ENCODE measurements at places on chromosomes 12 and 14.
A peak's percentile ranks its signal among the peaks of the same experiment; 100 is the strongest.

DNA sequence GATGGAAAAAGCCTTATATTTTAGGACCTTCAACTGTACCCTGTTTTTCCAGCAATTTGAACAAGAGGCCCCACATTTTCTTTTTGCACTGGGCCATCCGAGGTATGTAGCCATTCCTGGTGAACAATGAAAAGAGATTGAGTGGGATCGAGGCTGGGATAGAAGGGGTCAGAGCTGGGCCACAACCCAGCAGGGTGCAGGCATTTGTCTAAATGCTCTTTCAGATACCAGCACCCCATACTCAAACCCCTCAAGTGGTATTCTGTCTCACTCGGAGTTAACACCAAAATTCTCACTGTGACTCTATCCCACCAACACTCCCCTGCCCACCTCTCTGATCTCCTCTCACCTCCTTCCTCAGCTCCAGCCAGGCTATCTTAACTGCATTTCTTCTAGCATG is 26.8 kb downstream of the DUSP6 start:
- no peak for DNase-seq

DNA sequence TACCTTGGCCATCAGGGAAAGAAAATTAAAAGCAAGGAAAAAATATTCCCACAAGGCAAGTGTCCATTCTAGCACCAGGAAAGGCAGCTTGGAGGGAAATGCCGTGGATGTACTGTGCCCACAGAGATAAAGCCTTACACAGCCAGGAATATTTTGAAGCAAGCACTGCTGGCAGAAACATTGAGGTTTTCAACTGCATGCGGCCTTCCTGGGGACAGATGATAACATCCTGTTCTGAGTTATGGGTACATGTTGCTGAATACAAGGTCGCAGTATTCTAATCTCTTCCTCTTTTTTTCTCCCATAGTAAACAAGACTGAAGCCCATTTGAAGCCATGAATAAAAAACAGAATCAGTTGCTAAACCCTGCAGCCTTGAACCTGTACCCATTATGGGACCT is 197.1 kb downstream of the BTG1 start:
- DNase-seq = no peak

GRCh38 chr14:99473458-99473857 is 7.2 kb downstream of the SETD3 start:
- DNase-seq = no peak

DNA sequence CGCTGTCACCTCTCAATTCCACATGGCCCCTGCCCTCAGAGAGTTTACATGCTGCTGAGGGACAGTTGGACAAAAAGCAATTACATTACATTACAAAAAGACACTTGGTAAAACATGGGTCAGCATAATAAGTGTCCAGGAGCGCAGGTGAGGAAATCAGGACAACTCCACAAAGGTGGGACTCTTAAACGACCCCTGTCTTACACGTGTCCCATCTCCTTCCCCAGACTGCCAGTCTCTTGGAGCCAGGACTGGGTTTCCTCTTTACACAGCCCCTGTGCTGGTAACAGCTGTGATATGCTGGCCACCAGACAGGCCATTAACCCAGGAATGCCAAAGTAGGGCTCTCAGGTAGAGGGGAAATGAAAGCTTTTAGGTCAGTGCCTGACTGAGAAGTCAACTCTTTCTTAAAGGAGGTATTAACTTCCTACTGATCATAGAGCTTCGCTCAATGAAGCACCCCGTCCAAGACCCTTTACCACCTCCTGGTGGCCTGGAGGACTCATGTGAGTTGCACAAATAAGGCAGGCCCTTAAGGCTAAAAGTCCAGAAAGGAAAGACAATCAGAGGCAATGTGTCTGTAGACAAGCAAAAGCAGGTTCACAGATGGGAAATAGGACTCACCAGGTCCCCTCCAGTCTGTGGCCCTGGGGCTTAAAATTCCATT is 55.5 kb downstream of the ANO2 start:
- no peak for DNase-seq

GRCh38 chr14:35412272-35413056 is 7.9 kb upstream of the NFKBIA start:
- DNase-seq = no peak

DNA sequence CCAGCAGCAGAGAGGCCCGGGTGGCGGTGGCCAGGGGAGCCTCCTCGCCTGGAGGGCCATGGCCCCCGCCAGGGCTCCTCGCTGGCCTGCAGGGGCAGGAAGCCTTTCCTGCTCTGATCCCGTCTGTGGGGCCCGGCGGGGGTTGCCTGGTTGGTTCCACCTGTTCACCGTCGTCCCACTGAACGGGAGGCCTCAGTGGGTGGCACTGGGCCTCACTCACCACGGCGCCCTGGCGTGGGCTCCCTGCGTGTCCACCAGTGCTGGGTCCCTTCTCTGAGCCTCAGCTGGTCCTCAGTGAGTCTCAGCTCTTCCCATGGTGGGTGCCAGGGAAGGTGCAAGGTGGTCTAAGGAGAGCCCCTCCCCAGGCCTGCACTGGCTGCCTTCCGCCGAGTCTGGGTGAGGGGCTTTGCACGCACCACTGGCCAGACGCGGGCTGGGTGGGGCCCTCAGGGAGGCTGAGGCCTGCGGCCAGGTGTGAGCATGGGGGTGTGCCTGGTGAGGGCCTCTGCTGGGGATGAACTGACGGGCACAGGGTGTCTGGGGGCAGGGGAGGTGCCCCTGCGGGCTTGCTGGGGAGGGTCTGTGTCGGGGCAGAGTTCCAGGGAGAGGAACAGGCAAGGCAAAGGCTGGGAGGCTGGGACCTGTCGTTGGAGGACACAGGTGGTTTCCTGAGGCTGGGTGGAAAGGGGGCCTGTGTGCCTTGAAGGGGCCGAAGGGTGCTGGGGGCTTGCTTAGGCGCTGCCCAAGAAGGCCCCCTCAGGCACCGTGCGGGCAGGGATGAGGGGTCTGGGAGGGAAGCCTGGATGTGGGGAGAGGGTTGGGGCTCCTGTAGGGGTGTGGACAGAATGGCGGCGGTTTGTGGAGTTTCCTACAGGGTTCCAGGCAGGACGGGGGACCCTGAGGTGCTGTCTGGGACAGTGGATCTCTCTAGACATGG is 339.8 kb downstream of the TMEM121 start:
- no peak for DNase-seq

- DNase-seq = no peak
Observed at GRCh38 chr12:45388545-45388944, 172.7 kb downstream of the ANO6 start.

GRCh38 chr12:128771681-128772080 is 52.1 kb downstream of the SLC15A4 start:
- no peak for DNase-seq

DNA sequence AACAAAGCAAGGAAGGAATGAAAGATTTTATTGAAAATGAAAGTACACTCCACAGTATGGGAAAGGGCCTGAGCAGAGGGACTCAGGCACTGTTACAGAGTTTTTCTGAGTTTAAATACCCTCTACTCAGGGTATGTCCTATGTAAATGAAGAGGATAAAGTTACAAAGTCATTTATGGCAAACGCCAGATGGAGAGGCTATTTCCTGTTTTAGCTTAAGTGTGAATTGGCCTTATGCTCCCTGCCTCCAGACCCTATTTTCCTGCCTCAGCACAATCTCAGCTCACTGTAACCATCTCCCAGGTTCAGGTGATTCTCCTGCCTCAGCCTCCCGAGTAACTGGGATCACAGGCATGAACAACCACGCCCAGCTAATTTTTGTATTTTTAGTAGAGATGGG is 6.8 kb upstream of the PHC1 start:
- DNase-seq = no peak

- DNase-seq = no peak
Observed at GRCh38 chr14:88470542-88471440, 84.0 kb downstream of the PTPN21 start.

GRCh38 chr14:71985538-71986189 is 53.4 kb downstream of the RGS6 start:
- DNase-seq = no peak

DNA sequence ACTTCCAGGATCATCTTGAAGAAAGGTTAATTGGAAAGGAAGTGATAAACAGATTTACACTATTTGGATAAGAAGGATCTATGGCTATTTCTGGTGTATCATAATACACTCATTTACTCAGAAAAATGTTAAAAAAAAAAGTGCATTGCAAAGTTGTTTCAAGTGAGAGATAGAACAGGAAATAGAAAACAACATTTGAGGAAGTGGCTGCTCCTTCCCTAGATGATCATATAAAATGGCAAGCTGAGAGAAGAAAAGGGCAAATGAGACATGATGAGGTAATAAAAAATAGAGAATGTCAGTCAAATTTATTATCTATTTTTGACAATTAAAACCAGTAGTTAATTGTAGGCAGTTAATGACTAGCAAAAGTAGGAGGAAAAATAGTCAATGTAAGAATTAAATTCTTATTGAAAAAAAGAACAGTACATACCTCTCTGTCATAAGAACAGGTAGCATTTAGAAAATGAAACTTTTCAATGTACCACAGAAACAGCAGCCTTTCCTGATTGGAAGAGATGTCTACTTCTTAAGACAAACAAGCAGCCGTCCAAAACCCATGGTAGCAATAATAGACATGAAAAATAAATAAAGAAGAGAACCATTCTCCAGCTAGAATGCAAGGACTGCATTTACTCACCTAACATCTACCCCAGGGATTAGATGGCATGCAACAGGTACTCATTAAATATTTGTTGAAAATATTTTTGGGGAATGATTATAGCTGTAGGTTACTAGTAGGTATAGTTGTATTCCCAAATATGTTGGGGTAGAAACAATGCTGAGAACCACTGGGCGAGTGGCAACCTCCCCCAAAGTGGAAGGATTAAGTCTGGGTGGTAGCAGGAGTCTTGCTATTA is 63.9 kb upstream of the GRIP1 start:
- no peak for DNase-seq

GRCh38 chr12:30882706-30883105 is 43.8 kb upstream of the TSPAN11 start:
- DNase-seq = no peak

GRCh38 chr12:99605-100004 is 33.0 kb downstream of the IQSEC3 start:
- DNase-seq = no peak

GRCh38 chr14:56159066-56159465 is 40.9 kb downstream of the PELI2 start:
- no peak for DNase-seq

GRCh38 chr12:113244478-113244958 is 23.3 kb downstream of the TPCN1 start:
- DNase-seq = no peak

GRCh38 chr12:96587691-96588090 is 98.3 kb downstream of the CFAP54 start:
- DNase-seq = no peak

DNA sequence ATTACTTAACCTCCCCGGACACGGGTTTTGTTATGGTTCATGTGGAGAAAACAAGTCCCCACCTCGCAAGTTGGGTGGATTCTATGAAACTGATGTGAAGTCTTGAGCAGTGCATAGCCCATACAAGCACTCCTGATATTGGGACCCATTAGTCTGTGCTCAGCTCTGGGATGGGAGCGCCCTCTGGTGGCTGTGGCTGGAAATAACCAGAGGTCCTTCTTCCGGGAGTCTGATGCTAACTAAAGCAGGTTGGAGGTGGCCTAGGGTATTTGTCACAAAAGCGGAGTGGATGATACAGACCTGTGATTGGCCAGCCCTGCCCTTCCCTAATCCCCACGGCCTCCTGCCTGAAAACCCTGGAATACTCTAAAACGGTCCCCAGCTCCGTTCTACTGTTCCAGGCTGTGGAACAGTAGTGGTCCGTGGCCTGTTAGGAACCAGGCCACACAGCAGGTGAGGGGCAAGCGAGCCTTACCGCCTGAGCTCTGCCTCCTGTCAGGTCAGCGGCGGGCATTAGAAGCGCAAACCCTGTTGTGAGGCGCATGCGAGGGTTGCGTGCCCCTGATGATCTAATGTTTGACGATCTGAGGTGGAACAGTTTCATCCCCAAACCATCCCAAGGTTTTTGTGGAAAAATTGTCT is 6.4 kb downstream of the SLC48A1 start:
- peak; percentile 53 for DNase-seq

DNA sequence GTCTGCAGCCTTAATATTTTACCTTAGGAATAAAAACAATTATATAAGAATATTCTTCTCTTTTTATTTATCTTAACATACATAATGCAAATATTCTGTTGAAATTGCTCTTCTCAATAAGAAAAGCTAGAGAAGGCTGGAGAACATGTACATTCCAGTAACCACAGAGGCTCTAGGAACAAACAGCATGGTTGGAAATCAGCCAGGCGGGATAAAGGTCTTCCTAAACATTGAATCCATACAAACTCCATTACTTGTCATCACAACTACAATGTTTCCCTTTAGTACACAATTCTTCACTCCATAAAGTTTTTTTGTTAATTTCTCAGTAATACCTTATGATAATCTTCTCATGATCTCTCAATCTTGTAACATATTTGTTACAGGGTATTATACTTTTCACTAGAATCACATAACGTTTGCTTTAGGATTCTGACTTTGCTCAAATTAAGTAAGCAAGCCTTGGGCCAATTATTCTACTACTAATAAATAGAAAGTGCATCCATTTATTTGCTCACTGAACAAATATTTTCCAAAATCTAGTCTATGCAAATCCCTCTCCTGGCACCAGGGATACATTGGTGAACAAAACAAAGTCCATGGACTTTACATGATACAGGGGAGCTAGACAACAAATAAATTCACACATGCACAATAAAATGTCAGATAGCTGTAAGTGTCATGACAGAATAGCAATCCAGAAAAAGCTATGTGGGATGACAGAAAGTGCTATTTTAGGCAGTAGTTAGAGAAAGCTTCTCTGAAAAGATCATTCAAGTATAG is 237.5 kb upstream of the TMTC1 start:
- DNase-seq = no peak

DNA sequence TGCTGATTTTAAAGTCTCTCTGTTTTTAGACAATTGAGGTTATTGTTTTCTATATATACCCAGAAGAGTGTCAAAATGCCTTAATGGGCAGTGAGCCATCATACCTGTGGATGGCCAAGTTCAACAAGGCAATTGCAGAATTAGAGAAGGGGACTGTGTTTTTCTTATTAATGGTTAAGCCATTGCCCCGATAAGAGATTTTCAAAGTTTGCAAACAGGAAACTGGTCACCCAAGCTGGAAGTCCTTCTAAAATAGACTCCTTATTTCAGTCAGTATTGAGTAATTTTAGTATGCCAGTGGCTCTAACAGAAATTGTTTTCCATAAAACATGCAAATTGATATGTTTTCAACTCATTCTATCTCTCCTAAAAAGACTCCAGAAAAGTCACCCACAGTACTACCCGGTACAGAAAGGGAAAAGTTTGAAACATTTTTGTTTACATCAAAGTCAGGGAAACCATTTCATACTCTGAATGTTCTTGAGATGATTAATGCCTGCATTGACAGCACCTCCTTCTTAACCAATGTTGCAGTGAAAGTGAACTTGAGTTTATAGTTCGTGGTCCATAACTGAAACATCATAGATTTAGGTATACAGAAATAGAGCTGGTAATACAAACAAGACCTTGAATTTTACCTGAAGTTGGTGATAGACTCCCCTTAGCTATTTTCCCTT is 191.1 kb downstream of the TMX1 start:
- DNase-seq = no peak

- no peak for DNase-seq
Observed at GRCh38 chr14:102230481-102231210, 74.3 kb downstream of the MOK start.

- no peak for DNase-seq
Observed at GRCh38 chr12:4809013-4809448, 88.8 kb downstream of the GALNT8 start.
